Stimulated activated CD8-positive, alpha-beta memory T cell treated with anti-CD3 and anti-CD28 coated beads, Interleukin-4, amount 100 ng/mL, for 1 hour (primary cell): ENCODE measurements at places on chromosomes 1 and 21.

GRCh38 chr1:217535601-217536377 is 95.1 kb downstream of the GPATCH2 start:
- no peak for DNase-seq

DNA sequence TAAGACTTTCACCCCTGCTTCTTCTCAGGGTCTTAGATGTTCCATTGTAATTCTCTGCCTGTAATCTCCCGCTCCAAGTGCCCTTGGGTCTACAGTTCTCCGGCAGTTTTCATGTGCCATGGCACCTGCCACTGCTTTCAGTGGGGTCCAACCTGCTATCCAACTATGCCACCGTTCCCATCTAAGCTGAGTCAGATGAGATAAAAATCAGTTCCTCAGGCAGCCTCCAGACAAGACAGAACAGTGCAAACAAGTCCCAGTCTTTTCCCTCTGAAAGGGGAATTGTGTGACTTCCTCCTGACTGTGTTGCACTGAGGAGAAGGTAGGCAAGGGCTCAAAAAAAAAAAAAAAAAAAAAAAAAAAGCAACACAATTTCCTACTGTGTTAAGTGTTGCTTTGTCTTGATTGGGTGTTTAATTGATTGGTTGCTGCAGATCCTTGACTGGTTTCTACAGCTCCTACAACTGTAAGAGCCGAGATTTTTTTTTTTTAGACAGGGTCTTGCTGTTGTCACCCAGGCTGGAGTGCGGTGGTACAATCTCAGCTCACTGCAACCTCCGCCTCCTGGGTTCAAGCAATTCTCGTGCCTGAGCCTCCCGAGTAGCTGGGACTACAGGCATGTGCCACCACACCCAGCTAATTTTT is 50.7 kb downstream of the EBNA1BP2 start:
- DNase-seq = no peak

- no peak for DNase-seq
Observed at GRCh38 chr21:42837421-42838211, 41.7 kb downstream of the WDR4 start.

GRCh38 chr1:198849093-198849492 is 210.3 kb downstream of the PTPRC start:
- DNase-seq = no peak

- no peak for DNase-seq
Observed at GRCh38 chr1:12031039-12031980, 12.0 kb downstream of the MIIP start.

- no peak for DNase-seq
Observed at GRCh38 chr1:56671542-56671941, 26.4 kb downstream of the PRKAA2 start.

- no peak for DNase-seq
Observed at GRCh38 chr1:33606272-33606671, 133.8 kb downstream of the ZSCAN20 start.
